ENCODE measurements at places on chromosomes 6 and 20. TPM values are rescaled to one million over a fixed set of nuclear protein-coding genes. Genes with fewer than 3 reads are reported as not detected.

The DOK5 gene
- not detected for total RNA-seq

The CALHM5 gene
- total RNA-seq, result 0.06 TPM

The CLPSL1 gene
- total RNA-seq, result not detected

The RHAG gene
- not detected for total RNA-seq

The AIF1 gene
- not detected for total RNA-seq
